Cortex of kidney (tissue), 1 donor: ENCODE measurements at places on chromosomes 7 and 10.

DNA sequence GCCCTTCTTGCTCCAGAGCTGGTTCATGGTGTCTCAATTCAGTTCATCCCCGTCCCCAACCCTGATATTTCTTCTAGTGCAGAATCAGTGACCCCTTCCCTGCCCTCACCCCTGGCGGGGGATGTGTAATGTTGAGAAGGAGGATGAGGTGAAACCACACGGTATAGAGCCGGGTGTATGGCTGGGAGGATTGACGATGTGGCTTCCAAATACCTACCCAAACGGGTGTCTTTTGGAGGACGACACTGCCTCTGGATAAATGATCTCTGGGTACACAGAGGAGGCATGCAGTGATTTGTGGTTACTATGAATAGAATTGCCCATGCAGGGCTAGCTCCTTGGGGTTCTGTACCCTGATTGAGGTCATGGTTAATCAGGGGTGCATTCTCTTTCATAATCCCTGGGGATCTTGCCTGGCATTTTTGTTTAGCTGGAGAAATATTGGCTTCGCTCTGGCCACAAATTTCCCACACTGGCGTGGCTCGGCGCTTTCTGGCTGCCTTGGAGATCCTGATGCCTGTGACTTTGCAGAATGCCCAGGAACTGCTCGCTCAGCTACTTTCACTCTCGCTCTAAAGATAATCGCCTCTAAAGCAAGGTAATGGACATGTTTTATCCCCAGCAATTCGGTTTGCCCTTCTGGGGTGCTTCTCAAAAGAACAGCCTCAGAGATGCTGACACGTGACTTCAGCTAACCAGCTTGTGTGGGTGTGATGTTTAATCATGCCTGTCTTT is 89.2 kb downstream of the RBM20 start:
- no peak for DNase-seq

DNA sequence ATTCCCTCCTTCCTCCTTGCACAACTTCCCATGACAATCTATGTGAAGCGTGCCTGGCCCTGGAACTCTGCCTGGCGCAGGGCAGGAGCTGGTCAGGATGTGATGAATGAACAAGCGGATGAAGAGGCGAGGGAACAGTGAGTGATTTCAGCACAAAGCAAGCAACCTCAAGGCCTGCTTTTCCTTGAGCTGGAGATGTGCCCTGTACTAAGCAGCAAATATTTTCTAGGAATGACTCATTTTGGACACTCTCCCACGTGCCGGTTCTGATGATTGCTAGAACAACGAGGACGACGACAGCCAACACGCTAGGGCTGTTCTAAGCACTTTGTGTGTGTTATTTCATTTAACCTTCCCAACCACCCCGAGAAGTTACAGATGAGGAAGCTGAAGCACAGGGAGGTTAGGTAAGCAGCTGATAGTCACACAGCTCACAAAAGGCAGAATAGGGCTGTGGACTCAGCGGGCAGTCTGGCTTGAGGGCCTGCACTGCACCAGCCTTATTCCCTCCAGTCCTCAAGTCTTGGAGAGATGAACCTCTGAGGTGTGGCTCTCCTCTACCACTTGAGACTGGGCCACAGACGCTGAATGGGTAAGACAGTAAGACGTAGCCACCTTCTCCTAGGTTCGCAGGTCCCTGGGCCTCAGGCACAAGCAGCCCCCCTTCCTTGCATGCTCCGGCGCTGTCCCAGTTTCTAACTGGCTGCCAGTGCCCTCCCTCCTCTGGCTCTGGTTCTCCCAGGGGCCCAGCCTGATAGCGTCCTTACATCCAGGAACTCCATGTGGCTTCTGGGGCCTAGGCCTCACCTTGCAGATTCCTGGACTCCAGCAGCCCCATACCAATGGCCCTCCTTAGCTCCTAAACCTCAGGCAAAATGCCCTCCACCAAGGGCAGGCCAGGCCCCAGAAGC is 59.0 kb downstream of the YKT6 start:
- DNase-seq, result no peak

DNA sequence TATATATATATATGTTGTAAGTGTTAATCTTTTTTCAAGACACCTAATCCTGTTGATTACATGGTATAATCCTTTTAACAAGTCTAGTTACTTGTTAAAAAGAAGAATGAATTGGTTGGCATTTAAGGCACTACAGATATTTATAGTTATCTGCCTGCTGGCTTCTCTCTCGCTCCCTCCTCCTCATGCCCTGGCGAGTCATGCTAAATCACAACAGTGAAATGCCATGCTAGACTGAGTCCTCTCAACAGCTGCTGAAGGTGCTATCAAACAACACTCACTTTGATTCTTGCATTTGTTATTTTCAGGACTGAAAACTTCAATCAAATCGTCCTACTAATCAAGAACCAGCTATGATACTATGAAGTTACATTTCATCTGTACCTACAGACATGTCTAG is 15.4 kb downstream of the NRAP start:
- no peak for DNase-seq

DNA sequence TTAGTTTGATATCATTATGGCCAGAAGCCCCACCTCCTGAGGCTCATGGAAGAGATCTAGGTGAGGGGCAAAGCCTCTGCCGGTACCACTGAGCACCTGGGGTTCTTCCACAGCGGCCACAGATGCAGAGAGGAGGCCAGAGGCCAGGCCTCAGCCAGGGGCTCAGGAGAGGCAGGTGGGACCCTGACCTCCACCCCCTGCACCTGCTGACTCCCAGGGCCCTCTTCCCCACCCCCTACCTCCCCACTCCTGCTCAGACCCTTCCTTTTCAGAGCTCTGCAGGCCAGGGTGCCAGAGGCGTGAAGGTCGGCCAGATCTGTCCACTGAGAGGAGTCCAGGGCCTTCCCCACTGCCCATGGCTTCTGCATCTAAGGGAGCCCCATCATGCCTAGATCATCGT is 178.7 kb upstream of the PPP2R2D start:
- no peak for DNase-seq

- no peak for DNase-seq
These were observed 56.5 kb downstream of the ZNF277 start for GRCh38 chr7:112262855-112263487.

- DNase-seq, result no peak
These were observed 16.8 kb downstream of the TRIM8 start for GRCh38 chr10:102660888-102661657.

- no peak for DNase-seq
These were observed 2.6 kb upstream of the CAMK2G start for GRCh38 chr10:73876971-73877370.

GRCh38 chr7:2523461-2523936 is 3.9 kb downstream of the LFNG start:
- DNase-seq, result no peak

DNA sequence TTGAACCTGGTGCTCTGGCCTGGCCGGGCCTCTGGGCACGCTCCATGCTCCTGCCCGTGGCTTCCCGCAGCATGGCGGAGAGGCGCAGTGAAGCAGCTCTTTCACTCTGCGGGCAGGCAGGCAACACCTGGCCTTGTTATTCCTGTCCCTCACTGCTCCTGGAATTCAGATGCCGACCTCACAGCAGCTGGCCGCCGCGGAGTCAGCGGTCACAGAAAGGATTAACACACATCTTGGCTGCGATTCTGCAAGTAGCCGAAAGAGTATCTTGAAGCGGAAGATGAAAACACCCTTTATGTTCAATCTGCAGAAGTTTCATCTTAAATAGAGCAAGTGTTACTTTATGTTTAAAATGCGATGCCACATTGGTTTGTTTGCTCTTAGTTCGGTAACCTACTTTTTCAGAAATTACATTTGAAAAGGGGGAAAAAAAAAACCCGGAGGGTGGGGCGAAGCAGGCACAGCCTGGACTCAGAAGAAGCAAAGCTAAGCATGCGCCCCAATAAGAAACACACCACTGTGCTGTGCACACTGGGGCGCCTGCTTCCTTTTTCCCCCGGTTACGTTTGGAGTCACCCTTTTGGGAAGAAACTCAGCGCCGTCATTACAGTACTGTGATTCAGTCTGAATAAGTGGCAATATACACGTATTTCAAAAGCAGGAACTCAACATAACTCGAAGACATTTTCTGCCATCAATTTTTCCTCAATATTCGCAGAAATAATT is 42.3 kb downstream of the BRI3 start:
- no peak for DNase-seq

DNA sequence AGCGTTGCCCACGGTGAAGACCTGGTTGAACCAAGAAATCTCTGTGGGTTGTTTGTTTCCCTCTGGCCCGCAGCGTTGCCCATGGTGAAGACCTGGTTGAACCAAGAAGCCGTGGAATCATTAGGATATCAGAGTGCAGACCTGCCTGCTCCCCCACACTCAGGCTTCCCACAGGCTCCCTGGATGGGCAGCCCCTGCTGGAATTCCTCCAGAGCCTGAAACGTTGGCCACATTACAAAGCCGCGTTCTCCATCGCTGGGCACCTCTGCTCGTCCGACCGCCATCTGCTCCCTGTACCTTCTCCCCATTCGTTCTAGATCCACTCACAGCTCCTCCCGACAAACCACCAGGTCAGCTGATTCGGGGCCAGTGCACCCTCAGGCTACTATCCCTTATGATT is 266.9 kb upstream of the SHH start:
- DNase-seq, result no peak

DNA sequence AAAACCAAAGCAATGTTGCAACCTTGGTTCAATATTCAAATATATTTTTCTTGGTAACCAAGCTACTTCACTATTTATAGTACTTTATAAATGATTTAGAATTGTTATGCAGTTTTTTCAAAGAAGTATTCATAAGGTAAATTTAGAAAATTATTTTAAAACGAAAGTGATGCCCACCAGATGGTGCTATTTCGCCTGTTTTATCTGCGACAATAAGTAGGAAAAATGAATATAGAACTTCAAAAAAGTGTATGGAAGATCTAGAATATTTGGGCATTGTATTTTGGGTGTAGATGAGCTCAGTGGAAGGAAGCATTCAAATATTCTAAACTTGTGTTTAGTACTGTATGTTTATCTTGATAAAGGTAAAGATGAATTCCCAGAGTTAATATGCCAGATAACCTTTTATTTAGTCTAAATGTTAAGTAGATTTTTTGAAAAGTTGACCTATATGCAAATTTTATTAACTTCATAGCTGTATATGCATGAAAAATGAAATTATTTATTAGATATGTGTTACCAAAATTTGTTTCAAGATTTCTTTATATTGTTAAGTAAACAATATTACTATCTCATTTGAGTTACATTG is 93.2 kb downstream of the ADK start:
- no peak for DNase-seq

DNA sequence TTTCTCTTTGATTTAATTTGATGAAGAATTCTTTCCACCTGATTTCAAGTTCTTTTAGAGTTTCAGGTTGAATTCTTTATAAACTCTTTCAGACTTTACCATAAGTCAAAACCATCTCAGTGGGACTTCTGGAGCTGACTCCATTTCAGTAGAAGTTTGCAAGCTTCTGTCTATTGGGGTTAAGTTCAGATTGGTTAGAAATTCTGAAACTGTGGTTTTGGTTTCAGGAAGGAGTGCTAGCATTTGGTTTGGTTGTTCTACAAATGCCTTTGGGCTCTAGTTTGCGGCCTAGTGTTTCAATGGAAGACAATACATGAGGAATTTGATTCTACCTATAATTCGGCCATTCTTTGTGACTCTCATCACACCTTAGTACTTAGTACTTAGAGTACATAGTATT is 176.8 kb upstream of the RHOBTB1 start:
- no peak for DNase-seq

DNA sequence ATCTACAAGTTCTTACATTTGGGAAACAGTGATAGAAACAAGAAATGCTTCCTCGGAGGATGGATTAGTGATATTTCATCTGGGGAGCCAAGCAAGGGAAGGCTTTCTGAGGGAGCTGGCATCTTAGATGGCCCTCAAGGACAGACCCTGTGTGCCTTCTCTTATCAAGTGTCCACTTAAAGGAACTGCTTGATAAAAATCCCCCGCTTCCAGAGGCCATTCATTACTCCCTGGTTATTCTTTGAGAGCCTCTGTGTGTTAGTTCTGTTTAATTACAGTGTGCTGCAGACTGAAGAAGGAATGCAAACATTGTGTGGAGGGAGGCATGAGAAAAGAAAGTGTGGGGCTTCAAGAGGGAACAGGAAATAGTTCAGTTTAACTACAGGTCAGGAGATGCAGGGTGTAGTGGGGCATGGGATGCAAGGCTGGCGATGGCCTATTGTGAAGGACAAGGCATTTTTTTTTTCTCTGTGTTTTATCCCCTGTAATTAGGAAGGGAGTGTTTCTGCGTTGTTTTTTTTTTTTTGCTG is 145.4 kb downstream of the SNX10 start:
- no peak for DNase-seq
